Right forelimb (tissue), 1 donor: ENCODE measurements at places on chromosomes 4 and X.

- no peak for DNase-seq
Measured at GRCh38 chr4:154029171-154029570, 240.3 kb upstream of the SFRP2 start.

- no peak for DNase-seq
Measured at GRCh38 chrX:115892787-115893671, 277.5 kb upstream of the AGTR2 start.

GRCh38 chr4:52711272-52711671, 40.0 kb downstream of the ERVMER34-1 start:
- no peak for DNase-seq

DNA sequence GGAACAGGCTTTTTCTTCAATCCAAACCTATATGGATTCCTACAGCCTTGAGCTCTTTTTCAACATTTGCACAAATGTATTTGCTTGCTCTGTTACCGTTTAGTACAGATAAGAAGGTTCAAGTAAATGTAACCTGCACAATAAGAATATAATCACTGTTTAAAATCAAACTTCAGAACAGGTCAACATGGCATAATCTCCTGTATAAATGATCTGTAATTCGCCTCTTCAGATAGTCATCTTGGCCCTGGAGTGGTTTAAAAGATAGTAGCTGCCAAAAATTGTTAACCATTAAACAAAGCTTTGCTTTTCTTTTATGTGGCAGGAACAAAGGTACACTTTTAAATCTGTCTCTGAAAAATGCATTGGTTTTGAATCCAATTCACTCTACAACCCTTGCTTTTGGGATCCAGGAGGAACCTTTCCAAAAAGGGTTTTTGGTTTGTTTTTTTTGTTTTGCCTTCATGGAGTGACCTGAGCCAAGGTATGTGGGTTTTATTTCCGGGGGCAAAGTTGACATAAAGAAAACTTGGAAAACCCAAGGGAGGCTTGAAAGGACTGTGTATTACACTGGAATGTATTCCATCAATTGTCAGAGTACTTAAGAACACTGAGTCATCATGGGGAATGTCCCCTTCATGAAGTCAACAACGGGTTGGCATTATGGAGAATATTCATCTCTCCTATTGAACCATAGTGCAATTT, 210.4 kb upstream of the HCCS start:
- no peak for DNase-seq

DNA sequence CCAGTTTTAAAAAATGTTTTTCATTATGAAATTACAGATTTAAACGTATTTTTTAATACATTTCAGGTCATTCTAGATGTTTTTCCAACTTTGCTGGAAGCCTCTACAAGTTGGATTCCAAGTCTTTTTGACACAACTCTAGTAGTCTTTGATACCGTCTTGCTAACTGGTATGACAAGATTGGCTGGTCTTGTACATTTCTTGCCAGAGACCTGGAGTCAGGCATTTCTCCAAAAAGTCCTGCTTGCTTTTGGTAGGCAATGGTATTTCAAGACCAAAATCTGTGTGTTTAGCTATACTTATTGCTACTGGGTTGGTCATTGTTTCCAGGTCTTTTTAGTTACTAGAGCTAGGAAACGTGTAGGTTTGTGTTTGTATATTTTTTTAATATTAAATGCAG, 64.6 kb downstream of the SLAIN2 start:
- no peak for DNase-seq

DNA sequence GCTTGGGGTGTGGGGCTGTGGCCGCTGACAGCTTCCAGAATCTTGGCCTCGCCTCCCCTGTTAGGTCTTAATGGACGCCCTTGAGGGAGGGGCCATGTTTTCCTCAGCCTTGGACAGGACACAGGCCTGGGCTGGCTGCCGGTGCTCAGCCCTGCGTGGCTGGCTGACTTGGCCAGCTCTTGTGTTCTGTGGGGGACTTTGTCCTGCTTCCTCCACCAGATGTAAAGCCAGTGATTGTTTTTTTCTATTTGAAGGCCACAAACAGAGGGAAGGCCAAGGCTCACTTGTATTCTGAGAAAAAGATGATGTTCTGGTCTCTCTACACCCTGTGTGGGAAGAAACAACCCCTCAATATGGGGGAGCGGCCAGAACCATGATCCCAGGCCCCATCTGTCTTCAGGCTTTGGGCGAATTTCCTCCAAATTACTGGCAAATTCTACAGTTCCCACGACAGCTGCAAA, 71.3 kb downstream of the HTRA3 start:
- peak; percentile 90 for DNase-seq

DNA sequence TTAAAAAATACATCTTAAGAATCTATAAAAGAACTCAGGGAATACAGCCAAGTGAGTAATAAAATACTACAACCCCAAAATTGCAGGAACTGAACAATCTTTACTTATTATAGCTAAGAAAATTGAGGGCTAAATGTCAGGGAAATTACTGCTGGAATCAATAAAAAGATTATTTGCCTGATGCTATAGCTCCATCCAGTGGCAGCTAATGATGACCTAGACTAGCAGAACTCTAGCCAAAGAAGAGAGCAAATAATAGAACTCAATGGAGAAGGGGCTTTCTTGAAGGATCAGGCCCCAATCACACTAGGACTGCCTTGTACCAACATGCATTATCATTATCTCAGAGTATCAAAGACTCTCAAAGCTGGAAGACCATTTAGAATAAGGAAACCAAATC, 85.0 kb upstream of the FAM241A start:
- DNase-seq: no peak

GRCh38 chr4:21451032-21451431, 497.5 kb downstream of the KCNIP4 start:
- no peak for DNase-seq

DNA sequence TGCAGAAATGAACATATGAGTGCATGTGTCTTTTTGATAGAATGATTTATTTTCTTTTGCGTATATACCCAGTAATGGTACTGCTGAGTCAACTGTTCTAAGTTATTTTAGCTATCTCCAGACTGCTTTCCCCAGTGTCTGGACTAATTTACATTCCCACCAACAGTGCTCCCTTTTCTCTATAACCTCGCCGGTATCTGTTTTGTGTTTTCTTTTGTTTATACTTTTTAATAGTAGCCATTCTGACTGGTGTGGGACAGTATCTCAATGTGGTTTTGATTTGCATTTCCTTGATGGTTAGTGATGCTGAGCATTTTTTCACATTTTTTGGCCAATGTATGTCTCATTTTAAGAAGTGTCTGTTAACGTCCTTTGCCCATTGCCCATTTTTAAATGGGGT, 218.6 kb upstream of the KCNIP4 start:
- DNase-seq: no peak

GRCh38 chrX:54029529-54030143, 14.6 kb downstream of the PHF8 start:
- no peak for DNase-seq

GRCh38 chr4:144709793-144710525, 64.0 kb downstream of the HHIP start:
- no peak for DNase-seq

- DNase-seq: no peak
Measured at GRCh38 chrX:39163581-39164126, 362.4 kb downstream of the MID1IP1 start.

DNA sequence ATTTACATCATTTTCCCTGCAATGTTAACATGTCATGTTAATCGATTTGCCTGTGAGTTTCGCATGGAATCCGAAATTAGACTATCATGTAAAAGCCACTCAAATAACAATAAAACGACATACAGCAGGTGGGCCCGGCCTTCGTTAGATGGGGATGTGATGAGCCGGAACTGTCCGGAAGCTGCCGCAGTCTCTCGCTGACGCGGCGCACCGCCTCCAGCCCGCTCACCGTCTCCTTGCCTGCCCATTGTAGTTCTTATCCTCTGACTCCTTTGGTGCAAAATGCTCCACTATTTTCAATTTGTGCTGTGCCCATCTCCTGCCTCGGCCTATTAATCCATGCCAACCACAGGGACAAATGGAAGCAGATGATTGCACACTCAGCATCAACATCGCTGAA, 877.5 kb upstream of the TENM3 start:
- no peak for DNase-seq

- DNase-seq: no peak
Measured at GRCh38 chrX:23766650-23767551, 16.1 kb upstream of the SAT1 start.

DNA sequence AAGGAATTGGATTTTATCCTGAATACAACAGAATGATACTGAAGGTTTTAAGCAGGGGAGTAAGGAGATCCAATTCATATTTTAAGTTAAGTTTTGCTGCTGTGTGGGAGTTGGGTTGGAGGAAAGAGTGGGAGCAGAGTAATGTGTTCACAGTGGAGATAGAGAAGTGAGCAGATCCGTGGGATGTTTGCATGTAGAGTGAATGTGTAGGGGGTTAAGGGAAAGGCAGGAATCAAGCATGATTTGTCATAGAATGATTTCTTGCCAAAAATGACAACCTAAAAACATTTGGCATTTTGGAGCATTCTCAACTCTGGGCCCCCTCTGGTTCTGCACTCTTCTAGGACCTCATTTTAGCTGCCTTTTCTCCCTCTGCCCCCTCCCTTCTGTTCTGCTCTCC, 76.6 kb downstream of the ARHGAP10 start:
- no peak for DNase-seq

GRCh38 chr4:18937080-18937479, 915.5 kb upstream of the LCORL start:
- no peak for DNase-seq

DNA sequence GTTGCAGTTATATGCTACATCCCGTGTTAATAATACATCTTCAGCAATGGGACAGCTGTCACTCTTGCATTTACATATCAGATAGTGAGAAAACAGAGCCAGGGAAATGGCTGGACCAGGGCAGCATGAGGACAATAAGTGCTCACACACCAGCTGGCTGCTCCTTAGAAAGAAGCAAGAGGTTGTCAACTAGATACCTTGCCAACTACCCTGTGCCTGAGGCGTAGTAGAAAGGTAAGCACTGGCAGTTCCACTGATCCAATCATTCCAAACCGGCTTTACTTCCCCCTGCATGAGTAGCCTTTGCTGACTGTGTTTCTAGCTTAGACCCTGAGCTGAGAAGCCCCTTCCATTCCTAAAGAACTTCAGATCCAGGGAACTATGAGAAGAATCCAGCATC, 52.2 kb upstream of the FGF13 start:
- DNase-seq: no peak

- no peak for DNase-seq
Measured at GRCh38 chr4:177596035-177596434, 153.8 kb upstream of the AGA start.

DNA sequence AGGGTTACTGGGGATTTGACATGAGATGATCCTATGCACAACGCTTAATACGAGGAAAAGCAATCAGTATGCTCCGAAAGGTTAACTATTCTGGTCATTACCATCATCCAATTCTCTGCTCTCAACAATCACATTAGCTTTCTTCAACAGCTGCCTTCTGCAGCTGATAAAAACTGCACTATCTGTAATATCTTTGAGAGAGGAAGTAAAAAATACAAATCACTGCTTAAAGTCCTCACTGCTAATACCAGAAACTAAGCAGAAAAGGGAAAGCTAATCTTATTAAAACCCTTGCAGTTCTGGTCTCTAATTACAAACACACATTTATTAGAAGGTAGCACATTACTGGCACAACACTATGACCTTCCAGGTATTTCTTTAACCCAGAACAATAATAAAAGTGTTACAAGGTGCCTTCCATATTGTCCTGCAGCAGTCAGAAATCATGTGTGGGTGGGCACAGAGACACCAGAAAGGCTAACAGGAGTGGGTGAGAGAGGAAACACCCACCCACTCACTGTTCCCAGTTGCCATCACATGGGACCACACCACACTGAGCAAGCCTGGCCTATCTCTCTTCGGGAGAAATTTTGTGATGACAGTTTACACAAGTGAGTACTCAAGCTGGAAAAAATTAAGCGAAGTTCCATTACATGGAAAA, 71.0 kb downstream of the RELL1 start:
- DNase-seq: no peak

DNA sequence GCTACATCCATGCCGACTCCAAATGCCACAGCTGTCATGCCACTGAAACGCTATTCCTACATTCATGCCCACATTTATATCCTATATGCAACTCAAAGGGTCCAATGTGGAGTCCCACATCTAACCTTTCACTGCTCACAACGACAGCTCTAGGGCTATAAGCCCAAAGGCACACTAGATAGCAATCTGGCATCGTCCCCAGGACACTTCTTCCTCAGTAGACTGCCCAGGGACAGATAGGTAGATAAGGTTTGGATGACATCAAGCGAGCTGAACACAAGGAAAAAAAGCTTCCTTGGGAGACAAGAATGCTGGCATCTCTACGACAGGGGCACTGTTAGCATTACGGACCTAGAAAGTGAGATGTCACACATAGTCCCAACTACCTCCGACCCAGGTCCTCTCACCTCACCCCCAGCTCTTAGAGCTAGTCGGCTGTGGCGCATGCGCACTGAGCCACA, 685 bp downstream of the RAB9B start:
- DNase-seq: no peak

DNA sequence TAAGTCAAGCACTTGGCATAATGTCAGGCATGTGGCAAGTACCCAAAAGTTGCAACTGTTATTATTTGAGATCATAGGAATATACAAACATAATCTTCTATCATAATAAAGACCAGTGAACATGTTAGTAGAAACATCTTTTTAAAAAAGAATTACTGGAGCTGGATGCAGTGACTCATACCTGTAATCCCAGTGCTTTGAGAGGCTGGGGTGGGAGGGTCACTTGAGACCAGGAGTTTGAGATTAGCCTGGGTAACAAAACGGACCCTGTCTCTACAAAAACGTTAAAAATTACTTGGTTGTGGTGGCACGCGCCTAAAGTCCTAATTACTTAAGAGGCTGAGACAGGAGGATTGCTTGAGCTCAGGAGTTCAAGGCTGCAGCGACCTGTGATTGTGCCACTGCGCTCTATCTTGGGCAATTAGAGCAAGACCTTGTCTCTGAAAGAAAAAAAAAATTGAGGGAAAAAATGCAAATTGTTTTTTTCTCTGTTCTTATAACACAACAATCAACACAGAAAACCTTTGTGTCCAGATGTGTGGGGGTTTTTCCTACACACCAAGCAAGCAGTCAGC, 284.3 kb downstream of the ARHGAP10 start:
- no peak for DNase-seq

DNA sequence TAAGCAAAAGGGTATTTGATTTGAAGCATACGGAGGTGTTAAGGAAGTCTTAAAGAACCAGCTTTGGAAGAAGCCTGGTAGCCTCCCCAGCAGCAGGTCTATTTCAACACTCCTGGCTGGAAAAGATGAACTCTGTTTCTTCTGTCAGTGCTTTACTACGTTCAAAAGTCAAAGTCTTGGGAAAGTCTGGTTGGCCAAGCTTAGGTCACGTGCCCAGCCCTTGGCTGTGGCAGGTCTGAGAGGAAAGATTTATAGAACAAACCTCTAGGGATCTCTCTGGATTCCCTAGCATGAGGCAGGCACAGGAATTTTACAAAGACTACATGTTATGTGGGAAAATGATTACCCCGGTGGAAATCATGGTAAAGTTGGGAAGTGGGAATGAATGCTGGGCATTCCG, 8.6 kb upstream of the ARHGAP10 start:
- no peak for DNase-seq

- peak; percentile 73 for DNase-seq
Measured at GRCh38 chr4:54658252-54659093, 716 bp downstream of the KIT start.

- no peak for DNase-seq
Measured at GRCh38 chr4:108783665-108784463, 21.0 kb upstream of the ETNPPL start.

GRCh38 chr4:68249434-68249833, 3.9 kb upstream of the TMPRSS11B start:
- no peak for DNase-seq

GRCh38 chr4:110508827-110509710, 33.1 kb downstream of the ENPEP start:
- no peak for DNase-seq

GRCh38 chrX:11770320-11770719, 12.3 kb downstream of the MSL3 start:
- peak; percentile 49 for DNase-seq
